ENCODE measurements at places on chromosomes 1 and 21. TPM values are rescaled to one million over a fixed set of nuclear protein-coding genes. Genes with fewer than 3 reads are reported as not detected.
A peak's percentile ranks its signal among the peaks of the same experiment; 100 is the strongest.

DNA sequence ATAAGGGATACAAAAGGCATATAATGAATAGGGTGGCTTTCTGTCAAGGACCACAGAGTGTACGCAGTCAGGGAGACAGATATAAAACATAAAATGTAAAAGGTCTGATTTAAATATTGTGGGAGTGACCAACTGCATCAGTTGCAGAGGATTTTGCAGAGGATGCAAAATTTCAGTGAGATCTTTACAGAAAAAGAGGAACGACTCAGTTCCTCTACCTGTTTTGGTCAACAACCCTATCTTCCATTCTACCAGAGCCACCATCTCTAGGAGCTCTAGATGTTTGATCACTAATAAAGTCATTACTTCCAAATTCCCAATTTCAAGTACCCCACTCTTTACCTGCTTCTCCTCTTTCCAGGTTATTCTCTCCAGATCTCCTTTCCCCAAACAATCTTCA is 16.5 kb downstream of the SOD1 start:
- no peak for DNase-seq

GRCh38 chr21:37862536-37862935 is 53.7 kb downstream of the KCNJ6 start:
- DNase-seq: peak; percentile 42

DNA sequence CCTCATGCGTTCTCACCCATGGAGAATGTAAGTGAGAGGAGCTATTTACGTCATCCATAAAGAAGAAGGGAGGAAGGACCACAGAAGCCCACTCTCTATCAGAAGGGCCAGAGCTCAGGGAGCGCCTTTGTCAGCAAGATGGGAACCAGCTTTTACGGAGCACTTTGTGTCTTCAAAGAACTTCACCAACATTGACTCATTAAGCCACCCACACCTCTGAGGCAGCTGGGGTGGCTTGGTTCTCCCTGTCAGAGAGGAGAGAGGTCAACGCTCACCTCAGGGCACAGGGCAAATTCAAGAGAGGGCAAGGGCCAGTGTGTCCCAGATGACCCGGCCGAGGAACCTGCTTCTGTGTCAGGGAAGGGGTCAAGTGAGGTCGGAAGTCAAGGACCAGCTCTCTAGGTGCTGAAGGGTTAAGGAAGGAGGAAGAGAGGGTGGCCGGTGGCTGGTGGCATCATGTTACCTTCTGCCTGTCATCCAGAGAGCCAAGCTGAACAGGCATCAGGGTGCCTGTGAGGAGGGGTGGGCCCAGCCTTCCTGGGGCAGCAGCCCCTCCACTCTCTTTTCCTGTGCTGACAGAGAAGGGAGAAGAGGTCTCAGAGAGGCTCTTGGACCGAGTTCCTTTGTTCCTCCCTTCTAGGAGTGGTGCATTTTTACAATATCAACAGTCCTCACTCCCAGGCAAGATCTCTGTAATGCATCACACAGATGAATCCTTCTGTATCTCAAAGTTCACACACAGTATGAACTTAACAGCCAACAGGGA is 109.0 kb downstream of the ETS2 start:
- DNase-seq: no peak

The NCAM2 gene
- under 0.01 TPM for total RNA-seq

The ITLN1 gene
- total RNA-seq: not detected

The SEMA4A gene
- 15.1 TPM for total RNA-seq

Data from hematopoietic multipotent progenitor cell (in vitro differentiated cells).